ENCODE measurements at places on chromosomes 6 and 20.

GRCh38 chr6:161489626-161490306 is 215.9 kb upstream of the AGPAT4 start:
- DNase-seq: no peak

DNA sequence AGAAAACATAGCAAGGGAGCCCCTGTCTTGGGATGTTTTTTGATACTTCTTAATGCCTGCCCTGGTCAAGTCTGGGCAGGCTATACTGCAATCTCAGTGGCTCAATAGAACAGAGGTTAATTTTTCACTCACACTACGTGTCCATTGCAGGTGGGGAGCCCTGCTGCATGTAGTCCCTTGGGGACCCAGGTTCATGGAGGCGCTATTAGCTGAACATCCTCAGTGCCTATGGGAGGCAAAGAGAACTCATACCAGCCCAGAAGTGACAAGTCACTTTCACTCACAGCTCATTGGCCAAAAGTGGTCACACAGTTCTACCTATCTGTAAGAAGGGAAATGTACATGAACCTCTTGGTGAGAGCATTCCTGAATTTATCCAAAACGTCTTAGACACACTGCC is 23.2 kb downstream of the CGA start:
- DNase-seq: no peak

DNA sequence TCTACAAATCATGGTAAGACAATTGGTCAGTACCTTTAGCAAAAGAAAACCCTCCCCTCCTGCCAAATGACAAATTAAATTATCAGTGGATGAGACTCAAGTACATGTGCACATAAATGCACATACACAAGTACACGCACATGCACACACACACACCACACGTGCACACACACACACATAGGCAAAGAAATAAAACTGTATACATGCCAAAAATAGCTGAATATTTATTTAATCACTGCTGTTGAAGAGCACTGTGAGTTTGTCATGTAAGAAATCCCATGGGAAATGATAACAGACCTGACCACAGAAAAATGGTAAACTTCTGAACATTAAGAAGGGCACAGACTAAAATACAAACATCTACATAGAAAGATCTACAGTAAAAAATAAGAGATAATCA is 46.6 kb upstream of the TNFAIP3 start:
- DNase-seq: no peak

DNA sequence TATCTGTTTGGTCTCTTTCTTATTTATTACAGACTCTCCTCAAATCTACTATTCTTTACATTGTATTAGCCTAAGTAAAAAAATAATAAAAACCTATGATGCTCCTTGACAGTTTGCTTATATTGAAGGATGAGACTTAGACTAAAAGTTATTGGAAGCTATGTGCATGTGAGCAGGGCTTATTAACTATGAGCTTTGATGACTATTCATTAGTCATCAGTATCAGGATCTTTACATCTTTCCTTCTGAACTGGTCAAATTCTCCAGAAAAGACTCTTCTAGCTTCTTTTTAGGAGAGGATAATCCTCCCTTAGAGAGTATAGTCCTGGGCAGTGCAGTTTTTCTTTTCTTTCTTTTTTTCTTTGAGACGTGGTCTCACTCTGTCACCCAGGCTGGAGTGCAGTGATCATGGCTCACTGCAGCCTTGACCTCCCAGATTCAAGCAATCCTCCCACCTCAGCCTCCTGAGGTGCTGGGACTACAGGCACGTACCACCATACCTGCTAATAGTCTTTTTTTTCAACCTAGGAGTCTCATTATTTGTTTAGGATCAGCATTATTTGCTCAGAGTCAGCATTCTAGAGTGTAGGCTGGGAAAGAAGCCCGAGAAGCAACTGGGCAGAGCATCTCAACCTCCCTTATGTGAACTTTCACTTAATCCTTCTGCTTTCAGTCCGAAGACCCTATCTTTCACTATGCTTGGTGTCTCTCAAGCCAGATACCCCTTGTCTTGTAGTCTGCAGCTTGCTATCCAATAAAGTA is 37.1 kb upstream of the YWHAB start:
- DNase-seq: no peak

DNA sequence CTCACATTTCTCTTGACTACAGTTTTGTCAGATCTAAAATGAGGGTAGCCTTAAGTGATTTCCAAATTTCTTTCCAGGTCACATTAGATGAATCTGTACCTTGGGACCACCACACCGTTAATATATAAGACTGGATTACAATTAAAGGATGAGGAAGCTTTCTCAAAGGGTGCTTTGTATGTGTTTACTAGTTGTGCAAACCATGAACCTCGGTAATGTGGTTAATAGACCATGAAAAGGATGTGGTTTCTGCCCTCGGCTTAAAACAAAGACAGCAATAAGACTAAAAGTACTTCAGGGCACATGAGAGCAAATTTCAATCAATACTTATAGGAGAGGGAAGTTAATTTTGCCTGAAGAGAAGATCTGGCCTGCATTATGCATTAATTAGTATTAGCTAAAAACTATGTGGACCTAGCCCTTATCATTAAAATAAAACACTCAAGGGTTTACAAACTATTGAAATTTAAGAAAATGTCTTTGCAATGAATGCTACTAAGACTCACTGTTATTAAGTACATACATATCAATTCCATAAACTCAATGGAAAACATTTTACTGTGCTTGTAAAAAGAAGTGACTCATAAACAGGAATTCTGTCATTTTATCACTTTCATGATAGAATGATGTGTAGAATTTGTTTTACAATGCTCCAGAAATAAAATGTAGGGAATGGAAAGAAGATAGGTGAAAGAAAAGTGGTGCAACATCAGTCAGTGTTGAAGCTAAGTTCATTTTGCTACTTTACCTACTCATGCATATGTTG is 936 bp upstream of the TMX4 start:
- DNase-seq: peak; percentile 55

GRCh38 chr20:15931897-15932296 is 641.4 kb downstream of the KIF16B start:
- no peak for DNase-seq

- DNase-seq: no peak
Observed at GRCh38 chr20:12074111-12074655, 156.5 kb downstream of the BTBD3 start.

DNA sequence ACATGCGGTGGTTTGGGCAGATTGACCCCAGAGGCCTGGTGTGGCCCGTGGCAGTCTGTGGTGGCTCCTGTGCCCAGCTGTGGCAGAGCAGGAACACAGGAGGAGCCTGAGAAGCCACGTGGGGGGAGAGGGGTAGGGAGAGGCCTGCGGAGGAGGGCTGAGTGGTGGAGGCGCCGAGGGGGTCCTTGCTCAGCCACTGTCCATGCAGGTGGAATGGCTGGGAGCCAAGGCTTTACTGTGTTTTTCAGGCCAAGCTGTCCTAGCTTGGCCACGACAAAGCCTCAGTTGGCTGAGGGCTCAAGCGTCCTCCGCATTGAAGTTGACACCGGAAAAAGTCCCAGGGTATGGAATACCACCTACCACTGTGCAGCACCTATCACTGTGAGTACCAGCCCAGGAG is 107.0 kb downstream of the VEGFA start:
- DNase-seq: no peak

GRCh38 chr6:167703347-167703746 is 123.4 kb upstream of the AFDN start:
- DNase-seq: no peak

- DNase-seq: no peak
Observed at GRCh38 chr6:135183002-135183531, 2.0 kb downstream of the MYB start.

DNA sequence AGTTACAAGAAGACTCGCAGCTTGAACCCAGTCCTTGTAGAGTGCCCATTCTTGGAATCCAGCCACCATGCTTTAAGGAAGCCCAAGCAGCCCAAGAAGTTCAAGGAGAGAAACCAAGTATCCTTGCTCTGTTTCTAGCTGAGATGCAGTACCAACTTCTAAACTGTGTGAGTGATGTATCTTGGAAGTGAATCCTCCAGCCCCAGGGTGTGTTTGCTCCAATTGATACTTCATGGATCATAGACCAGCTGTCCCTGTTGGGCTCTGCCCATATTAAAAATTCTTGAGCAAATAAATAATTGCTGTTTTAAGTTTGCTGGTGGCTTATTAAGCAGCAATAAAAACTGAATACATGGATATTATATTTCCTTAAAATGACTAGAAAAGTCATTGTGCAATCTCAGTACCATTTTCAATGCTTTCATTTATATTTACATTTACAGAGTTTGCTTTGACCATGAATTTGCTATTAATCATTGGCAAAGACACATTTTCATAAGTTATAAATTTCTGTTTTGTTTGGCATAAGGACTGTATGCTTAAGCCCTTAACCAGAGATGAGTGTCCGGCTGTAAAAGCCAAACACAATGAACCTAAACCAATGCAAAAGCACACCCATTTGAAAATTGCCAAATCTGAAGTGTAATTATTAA is 9.2 kb downstream of the SPTLC3 start:
- no peak for DNase-seq

DNA sequence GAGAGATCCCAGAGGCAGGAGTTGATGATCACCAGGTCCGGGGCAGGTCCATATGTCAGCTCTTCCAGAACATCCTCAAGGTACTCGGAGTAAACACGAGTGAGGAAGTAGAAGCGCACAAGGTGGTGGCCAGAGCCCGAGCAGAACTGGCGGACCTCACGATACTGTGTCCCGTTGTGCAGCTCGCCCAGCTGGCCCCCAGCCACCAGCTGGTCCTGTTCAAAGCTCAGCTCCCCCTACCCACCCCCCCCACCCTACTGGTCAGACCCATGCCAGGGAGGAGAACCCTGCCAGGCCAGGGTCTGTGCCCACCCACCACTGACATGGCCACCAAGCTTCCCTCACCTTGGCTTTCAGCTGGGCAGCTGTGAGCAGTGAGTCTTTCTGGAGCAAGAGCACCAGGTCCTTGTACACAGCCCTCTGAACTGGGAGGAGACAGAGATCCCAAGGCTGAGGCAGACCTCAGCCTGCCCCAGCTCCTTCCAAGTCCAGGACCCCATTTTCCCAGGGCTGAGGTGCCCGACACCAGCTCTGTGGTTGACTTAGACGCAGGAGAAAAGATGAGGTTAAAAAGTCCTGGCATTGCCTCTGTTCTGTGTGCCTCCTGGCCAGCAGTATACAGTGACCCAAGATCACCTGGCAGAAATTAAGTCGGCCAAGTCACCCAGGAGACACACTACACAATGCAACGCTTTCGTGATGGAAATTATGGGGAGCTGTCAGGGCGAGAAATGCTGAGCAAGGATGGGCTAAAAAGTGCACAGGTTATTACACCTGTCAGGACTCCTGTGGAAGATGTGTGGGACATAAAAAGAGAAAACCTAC is 1.4 kb downstream of the PCED1A start:
- no peak for DNase-seq

DNA sequence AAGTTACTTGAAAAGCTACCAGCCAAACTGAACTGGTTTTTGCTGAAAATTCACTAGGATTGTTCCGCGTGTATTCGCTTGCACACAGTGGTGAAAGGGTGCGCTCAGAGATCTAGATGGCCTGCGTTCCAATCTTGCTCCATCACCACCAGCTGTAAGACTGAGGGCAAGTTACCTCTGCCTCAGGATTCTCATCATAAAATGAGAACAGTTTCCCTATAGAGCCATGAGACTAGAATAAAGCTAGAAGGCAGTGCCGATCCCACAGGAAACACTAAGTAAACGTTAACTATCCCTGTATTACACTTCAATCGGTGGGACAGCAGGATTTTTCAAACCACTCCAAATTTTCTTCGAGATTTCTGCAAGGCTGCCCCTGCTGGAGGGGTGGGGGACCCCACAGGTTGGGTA is 838 bp downstream of the AHCY start:
- no peak for DNase-seq

GRCh38 chr20:22561965-22562577 is 22.3 kb downstream of the FOXA2 start:
- DNase-seq: no peak

- no peak for DNase-seq
Observed at GRCh38 chr6:14452567-14453527, 335.3 kb downstream of the CD83 start.

DNA sequence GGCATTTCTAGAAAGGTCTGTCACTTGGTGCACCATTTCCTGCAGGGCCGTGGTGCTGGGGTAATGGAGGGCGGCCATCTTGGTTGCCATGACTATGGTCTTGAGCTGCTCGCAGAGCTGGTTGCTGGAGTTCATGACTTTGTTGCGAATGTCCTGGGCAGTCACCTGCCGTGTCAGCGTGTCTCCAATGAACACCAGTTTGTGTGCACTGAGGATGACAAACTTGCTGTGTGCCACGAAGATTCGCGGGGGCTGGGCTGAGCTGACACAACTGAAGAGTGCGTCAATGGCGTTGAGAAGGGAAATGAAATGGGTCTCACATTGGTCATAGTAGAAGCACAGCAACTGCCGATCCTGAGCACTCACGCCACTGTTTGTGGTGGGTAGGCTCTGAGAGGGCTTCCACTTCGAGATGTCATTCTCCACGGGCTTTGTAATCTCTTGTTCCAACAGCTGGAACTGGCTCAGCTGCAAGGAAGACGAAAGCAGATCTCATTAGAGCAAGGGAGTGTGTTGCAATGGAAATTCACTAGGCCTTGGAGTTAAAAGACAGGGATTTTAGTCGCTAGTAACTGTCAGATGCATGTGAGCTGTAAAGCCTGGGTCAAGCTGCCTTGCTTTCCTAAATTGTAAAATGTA is 47.1 kb downstream of the NEDD9 start:
- DNase-seq: no peak

DNA sequence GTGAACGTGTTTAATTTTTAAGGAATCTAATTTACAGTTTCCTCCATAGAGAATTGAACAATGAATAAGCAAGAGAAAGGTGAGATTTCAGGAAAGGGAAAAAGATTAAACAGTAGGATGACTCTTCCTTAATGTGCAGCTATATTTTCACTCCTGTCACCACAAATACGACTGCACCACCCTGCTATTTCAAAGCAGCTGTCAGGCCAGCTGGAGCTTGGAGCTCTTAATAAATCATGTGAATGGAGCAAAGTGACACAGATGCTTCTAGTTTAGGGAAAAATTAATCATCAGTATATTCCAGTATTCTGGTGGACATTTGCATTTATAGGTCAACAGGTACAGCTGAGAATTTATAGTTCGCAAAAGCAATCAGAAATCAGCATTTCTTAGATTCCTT is 56.5 kb upstream of the PKIB start:
- no peak for DNase-seq

DNA sequence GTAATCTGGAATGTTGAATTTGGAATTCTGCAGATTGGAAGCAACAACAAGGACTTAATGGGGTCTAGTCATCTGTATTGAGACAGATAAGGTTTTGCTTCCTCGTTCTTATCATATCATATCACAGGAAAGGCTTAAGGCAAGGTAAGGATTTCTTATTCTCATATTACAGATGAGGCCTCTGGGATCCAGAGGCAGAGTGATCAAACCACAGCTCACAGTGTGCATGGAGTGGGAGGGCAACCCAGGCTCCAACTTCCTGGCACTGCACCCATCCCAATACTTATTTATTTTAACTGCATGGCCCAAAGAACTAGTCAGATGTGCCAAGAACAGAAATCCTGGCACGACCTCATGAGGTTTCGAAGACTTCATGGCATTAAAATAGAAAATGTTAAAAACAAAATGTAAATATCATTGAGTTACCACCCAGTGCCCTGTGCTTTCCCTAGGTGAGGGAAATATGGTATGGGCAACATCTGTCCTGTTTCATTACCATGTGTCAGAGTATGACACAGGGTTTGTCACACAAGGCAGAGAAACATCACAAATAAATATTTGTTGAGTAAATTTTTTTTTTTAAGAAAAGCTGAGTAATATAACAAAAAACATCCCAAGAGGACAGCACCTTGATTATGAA is 191.9 kb downstream of the ISM1 start:
- DNase-seq: no peak
